GOT3 (cell line): ENCODE measurements at places on chromosomes 4 and X.

DNA sequence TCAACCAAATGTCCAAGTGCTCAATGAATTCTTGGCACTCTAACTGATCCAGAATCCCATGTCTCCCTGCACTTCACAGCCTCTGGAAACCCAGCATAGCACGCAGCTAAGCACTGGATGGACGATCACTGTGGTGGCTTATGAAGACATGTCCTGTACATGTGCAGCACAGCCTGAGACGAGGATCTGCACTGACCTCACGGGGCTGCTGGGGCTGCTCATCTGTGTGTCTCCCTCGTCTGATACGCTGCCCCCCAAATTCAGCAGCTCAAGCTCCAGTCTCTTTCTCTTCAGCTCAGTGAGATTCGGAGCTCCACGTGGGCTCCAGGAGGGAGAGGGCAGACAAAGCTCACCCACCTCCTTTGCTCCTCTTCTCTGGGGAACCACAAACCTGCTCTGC is 126.9 kb downstream of the CPZ start:
- no peak for DNase-seq

- no peak for DNase-seq
Measured at GRCh38 chr4:83599183-83599582, 63.3 kb downstream of the GPAT3 start.

GRCh38 chr4:6233929-6234328 is 33.6 kb upstream of the JAKMIP1 start:
- no peak for DNase-seq

DNA sequence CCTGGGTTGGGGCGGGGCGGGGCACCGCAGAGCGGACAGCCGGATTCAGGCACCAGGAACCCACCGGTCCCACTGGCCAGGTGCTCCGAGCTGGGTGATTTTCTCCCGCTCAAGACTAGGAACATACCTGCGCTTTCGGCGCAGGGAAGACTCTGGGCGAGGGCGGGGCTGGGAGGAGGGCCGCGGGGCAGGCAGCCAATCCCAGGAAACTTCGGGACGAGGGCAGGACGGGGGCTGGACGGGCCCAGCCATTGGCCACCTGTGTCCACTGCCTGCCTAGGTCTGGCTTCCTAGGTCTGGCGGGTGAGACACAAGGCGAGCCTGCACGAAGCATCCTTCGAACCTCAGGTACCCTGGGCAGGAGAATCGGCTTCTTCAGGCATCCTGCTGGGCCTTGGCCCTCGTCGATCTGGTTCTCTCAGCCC is 274 bp upstream of the ERVMER34-1 start:
- no peak for DNase-seq

DNA sequence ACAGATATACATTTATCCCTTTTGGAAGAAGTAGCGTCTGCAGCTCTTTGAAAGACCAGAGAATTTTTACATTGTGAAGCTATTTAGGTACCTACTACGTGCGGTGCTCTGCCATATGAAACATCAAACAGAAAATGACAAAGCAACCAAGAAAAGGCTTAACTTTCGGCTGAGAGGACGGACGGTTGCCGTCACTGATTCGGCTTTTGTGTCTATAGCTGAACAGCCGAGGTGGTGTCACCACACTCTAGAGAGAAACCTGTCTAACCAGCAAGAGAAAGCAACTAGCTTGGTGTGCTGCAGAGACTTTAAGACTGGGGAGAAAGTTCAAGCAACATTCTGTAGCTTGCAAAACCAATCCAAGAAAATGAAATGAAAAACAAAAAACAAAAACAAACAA is 145.5 kb downstream of the SHOX start:
- DNase-seq = no peak
